ENCODE measurements at places on chromosomes 1 and 21.

- no peak for DNase-seq
Measured at GRCh38 chr1:44867801-44868200, 24.7 kb upstream of the PTCH2 start.

GRCh38 chr21:42093186-42093585 is 22.1 kb downstream of the UMODL1 start:
- DNase-seq: no peak

DNA sequence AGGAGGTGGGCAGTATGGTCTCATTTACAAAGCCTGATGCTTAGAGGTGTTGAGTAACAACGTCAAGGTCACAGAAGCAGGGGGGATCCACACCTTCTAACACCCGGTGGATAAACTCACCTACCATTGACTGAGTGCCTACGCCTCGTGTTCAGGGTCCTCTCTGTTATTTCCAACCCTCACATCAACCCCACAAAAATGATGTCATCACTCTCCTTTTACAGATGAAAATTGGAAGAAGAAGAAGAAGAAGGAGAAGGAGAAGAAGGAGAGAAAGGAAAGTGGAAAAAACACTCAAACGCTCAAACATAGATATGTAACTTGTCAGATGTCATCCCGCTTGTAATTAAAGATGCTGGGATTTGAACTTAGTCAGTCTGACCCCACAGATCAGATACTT is 653 bp upstream of the KCNN3 start:
- DNase-seq: no peak

DNA sequence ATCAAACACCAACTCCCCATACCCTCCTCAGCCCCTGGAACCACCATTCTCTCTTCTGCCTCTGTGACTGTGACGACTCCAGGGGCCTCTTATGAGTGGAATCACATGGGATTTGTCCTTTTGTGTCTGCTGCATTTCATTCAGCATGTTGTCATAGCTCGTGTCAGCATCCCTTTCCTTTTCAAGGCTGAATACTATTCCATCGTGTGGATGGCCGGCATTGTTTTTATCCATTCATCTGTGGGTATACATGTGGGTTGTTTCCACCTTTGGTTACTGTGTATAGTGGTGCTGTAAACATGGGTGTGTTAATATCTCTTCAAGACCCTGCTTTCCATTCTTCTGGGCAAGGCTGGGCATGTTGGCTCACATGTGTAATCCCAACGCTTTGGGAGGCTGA is 17.1 kb upstream of the OBSCN start:
- no peak for DNase-seq

GRCh38 chr1:246270236-246270635 is 236.8 kb downstream of the SMYD3 start:
- no peak for DNase-seq

DNA sequence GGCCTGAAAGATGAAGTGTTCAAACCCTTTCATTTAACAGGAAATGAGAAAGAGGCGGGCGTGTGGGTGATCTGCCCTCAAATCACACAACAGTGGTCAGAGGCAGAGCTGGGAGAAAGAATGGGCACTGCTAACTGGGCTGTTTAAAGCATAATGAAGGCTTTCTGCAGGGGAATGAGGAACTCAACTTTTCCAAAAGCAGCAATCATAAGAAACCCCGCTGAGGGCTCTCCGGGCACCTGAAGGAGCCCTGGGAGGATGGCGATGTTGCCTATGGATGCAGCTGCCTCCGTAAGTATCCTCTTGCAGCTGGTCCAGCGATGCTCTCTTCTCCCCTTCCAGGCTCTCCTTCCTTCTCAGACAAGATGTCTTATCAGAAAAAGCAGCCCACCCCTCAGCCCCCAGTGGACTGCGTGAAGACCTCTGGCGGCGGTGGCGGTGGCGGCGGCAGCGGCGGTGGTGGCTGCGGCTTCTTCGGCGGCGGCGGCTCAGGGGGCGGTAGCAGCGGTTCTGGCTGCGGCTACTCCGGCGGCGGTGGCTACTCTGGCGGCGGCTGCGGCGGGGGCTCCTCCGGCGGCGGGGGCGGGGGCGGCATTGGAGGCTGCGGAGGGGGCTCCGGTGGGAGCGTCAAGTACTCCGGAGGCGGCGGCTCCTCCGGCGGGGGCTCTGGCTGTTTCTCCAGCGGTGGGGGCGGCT is 1.2 kb downstream of the LORICRIN start:
- DNase-seq: no peak

DNA sequence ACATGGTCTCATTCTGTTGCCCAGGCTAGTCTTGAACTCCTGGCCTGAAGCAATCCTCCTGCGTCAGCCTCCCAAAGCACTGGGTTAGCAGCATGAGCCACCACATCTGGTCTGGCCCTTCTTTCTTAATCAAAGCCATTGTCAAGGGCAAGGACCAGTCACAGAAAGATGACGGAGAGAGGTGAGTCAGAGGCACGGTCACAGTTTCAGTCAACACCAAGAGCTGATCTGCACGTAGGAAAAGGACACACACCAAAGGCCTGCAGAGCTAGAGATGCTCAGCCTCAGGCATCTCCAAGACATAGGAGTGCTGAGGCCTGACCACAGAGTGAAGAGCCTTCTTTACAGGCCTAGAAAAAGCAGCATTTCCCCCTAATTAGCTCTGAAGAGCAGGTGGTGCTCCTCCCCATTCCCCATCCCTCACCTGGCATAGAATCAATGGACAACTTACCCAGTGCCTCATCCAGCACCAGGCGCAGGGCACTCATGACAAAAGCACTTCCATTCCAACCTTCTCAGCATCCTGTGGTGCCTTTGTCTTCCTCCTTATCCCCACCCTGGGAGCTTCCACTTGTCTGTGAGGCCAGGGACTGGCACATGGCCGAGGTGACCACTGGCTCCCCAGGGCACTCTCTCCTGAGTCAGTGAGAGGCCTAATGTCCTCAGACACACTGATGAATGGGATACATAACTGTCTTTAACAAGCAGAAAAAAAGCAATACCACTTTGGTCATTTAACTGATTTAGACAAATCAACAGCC is 139.8 kb downstream of the AJAP1 start:
- no peak for DNase-seq
